ENCODE measurements at places on chromosomes 12 and 14.

DNA sequence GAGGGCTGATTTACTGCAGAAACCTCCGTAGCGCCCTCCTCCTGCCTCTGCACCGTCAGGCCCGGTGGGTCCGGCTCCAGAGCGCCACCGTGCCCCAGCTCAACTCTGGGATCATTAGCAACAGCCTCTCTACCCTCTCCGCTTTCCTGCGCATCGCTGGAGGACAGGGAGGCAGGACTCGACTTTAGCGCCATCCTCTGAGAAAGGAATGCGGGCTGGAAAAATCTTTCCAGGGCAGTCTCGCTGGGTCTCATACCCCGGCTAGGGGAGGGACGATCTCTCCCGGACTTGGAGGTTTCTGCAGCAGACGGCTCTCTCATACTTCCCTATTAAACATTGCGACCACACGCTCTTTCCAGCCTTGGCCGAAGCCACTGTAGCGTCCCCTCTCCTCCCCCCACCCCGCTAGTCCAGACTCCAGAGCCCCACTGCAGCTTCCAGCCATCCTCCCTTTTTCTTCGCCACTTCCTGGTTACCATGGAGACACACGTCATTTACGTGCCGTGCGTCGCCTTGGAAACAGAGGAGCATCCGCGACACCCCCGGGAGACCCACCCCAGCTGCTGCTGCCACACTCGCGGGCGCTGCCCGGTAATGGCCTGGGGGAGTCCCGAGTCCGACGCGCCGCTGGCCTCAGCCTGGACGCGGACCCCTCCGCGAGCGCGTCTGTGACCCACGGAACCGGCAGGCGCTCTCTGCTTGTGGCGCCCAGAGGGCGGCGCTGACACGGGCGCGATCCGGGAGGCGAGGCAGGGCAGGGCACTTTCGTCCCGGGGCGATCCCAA lies at the start of gene CCDC184:
CCDC184 (plus strand) TSS at position 554 of the 785 bp plus-strand sequence. CDS start 479 bp downstream, outside the sequence.
- DNase-seq, result peak; percentile 15

GRCh38 chr14:42140831-42141279 lies 534.2 kb downstream of the LRFN5 start:
- peak; percentile 90 for DNase-seq

DNA sequence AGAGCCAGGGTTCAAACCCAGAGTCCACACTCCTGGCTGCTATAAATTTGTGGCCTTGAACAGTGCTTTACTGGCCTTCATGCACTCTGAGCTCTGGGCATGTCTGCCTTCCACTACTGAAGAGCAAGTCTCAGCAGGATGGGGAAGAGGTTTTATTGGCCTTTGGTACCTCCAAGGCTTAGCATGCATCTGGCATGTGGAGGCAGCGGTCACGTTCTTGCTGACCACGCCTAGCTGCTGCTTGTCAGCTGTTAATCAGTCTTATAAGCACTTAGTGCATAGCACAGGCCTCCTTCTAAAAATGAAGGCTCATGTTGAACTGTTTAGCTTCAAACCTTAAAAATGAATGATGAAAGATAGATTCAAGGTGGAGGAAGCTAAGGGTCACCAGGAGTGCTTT lies 177.5 kb downstream of the PELI2 start:
- no peak for DNase-seq

DNA sequence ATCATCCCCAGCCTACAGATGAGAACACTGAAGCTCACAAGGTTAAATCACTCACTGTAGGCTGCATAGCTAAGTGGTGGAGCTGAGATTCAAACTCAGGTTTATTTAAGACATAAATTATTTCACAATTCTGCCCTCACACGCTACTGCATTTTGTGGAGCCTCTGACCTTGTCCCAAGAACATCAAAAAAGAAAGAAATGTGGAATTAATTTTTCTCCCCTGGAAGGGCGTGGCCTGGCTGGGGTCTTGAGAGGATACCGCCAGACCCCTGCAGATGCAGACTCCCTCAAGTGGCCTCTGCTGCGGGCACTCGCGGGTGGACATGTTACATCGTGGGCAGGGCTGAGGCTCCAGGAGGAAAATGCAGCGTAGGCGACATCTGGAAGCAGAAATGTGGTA lies 40.6 kb downstream of the LTBP2 start:
- peak; percentile 43 for DNase-seq

DNA sequence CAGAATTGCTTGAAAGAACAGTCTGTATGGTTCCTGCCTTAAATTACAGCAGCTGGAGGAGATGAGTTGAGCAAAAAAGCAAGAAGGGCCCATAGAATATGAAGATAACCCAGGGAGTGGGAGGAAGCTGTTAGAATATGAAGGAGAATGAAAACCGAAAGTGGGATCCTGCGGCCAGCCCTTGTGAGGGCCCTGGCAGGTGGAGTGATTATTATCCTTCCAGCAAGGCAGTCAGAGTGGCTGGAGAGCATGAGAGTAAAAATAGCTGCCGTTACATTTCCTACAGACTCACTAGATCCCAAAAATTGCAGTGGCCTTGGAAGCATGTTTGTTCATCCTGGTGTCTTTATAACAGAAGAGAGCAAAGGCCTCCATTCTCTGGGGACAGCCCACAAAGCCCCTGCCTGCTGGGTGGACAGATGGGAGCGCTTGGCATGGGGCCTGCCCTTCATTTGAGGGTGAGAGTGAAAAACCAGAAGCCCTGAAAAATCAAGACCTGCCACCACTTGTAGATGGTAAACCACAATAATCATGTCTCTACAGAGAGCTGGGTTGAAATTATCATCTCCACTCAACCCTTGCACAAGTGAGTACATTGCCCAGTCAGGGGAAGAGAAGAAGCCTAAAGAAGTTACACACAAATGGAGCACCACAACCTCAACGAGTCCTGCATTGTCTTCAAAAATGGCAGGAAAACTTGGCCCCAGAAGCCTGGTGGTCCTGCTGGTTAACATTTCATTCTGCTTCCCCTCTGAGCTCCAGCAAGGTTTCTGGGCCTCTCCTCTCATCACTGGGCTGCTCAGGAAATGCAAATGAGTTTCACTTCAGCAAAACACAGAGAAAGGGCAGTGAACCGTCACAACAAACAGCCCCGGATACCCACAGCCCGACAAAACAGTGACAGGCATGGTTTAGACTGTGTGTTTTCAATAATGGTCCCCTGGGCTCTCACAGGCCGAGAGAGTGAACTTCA lies 20.5 kb downstream of the ZDHHC22 start:
- DNase-seq, result no peak

DNA sequence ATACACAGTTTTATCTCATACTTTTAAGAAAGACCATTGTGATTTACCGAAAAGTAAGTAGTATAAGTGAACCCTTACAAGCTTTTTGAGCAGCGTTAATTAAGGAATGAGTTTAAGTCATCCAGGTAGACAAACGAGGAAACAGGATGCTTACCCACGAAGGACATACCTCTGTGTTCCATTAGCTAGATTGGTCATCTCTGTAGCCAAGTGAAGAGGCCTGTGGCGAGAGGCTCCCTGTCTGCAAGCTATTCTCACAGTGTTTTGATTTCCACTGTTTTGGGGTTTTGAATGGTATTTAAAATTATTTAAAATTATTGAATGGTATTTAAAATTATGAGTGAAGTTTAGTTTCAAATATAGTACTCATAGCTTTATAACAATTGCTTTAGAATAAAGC lies 342.1 kb upstream of the RGS6 start:
- DNase-seq, result no peak

GRCh38 chr14:51455041-51455835 lies 196.5 kb upstream of the FRMD6 start:
- no peak for DNase-seq

- no peak for DNase-seq
Observed at GRCh38 chr12:105899589-105899988, 239.2 kb downstream of the NUAK1 start.

DNA sequence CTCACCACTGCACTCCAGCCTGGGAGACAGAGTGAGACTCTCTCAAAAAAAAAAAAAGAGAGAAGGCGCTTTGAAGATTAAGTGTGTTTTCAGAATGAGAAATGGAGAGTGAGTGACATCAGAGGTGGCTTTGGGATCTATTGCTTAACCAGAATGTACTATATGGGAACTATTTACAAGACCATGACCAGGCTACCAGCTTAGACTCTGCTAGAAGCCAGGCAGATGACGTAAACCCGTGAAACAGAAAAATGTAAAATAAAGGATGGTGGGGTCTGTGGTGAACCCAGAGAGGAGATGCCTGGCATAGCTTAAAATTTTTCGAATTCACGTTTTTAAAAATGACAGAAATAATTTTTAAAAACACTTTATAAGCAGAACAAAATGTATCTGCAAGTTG lies 82.0 kb downstream of the IFT43 start:
- no peak for DNase-seq

DNA sequence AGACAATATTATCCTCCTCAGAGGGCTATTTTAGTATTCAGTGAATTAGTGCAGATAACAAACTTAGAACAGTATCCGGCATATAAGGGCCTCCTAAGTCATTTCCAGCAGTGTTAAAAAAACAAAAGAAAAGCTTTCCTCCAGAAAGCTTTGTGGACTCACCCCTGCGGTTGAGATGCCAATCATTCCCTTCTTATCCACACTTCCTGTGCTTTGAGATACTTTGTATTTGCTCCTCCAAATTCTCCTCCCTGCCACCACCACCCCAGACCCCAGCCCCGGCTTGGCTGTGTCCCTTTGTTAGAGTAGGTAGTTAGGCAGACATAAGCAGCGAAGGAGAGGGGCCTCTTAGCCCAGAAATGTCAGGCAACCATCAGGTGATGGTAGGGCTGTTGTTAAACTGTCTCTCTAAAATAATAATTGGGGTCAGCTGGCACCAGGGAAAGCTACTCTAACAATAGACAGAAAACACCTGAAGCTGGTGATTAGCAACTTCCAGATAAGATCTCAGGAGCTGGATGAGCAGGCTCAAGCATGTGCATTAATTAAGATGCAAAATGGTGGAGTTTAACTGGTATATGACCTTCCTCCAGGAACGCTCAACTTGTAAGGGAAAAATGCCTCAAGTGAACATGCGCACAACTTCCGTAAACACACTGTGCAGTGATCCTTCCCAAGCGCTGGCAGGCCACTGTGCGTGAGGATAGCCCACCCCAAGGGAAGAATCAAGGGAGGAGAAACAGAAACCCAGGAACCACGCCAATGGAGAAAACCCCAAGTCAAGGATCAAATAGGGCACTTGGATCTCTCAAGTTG lies 152.1 kb upstream of the EEA1 start:
- DNase-seq, result peak; percentile 52

- DNase-seq, result peak; percentile 69
Observed at GRCh38 chr12:2752676-2753371, 41.9 kb upstream of the FKBP4 start.

DNA sequence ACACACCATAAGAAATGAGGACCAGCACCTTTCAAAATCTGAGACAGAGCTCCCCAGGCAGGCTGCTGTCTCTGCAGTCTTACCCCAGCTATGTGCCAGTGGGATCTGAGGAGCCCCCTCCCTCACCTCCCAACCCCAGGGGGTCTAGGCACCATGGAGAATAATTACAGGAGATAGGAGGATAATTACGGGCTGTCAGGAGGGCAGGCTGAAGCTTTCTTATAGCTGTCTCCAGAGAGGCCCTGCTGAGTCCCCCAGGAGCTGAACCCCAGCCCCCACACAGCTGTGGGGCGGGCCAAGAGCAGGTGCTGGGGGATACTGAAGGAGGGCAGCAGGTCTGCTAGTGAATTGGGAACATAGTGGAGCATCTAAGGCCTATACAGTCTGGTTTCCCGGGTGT lies 6.8 kb downstream of the CPNE6 start:
- DNase-seq, result no peak

GRCh38 chr12:3247629-3248161 lies 170.5 kb downstream of the TSPAN9 start:
- no peak for DNase-seq

- no peak for DNase-seq
Observed at GRCh38 chr12:88448337-88448915, 131.8 kb downstream of the KITLG start.

DNA sequence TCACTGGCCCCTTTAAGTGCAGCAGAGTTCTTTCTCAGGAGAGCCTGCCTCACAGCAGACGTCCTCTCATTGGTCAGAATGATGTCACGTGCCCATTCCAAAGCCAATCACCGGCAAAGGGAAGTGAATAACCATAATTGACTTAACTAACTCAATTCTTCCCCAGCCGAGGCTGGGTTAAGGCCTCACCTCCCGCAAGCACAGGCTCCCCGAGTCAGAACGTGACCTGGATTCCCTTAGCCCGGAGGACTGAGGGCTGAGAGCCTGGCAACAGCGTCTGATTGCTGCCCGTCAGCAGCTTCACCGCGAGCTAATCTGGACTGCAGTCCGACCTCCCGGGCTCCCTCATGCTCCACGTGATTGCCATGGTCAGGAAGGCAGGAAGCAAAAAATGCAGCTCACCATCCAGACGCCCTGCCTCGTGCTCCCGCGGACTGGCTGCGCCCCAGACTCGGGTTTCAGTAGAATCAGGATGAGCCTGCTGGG lies 92.1 kb upstream of the FZD10 start:
- DNase-seq, result no peak

DNA sequence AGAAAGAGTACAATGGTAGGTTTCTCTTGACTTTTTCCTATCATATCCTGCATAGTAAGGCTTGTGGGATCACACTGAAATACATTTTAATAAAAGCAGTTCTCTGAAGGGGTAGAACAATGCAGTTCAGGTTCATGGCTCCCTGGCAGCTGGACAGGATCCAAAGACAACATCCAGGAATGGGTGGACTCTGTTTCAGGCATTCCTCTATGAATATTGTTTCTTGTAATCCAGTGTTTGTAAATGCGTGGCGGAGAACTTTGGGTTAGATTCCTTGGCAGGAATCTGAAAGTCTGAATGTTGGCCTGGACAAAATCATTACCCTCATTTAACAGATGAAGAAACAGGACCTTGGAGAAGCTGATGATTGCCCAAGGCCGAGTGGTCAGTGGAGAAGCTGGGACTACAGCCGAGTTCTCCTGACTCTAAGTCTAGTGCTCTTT lies 43.5 kb downstream of the SYNE2 start:
- DNase-seq, result peak; percentile 73

DNA sequence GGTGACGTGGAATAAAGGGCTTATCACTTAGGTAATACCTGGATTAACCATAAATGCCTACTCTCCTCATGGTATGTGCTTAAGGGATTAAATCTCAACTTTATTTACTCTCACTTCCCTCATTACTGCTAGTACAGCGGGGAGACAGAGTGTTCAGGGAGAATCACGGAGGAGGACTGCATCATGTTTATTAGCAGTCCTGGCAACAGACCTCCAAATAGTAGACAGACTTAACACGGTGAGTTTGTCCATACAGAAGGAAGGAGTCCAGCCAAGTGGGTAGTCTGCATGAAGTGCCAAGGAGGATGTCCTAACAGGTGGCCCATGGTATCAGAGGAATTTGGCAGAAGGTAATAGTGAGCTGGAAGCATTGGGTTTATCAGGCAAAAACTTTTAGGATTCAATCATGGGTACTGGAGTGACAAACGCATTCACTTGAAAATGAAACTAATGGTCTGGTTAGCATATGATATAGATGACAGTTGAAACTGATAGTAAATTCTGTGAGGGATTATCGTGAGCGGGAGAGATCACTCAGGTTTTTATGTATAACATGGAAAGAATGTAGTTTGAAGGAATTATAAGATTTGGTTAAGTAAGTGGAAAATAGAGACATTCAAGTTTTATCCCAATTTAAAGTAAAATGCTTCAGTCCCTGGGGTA lies 471.8 kb downstream of the TMEM117 start:
- DNase-seq, result no peak
